ENCODE measurements at places on chromosomes 3 and 15.

DNA sequence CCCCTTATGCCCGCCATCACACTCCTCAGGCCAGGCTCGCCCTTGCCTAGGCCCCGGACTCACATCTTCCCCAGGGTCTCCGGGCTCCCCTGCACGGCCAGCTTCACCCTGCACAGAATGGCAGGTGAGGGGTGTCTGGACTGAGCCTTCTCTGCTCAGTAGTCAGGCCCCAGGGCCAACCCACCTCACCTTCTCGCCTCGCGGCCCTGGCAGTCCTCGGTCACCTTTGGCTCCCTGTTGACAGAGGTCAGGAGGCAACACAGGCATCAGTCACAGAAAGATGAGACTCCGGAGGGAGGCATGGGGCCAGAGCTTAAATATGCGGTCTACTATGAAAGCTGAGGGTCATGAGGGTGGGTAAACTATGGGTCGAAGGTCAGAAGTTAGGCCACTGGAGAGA lies 8.4 kb upstream of the UCN2 start:
- no peak for DNase-seq

DNA sequence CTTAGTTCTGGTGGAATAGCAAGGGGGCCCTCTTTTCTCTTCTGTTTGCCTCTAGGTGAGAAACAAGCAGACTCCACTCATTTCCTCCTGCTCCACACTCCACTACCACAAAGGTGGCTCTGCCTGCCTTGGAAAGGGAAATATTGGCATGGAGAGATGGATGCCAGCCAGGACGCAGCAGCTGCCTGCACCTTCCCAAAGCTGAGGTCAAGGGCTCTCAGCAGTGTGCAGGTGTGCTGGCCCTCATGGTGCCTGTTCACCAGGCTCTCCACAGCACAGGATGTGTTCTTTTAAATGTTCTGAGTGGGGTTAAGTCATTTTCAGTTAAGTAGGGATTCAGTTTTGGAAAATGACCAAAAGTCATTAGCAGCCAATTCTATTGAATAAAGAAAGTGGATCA lies 211.2 kb upstream of the STRIT1 start:
- no peak for DNase-seq

GRCh38 chr3:185630182-185630622 lies 44.1 kb downstream of the SENP2 start:
- peak; percentile 46 for DNase-seq

- DNase-seq, result peak; percentile 22
Measured at GRCh38 chr15:59570315-59570714, 41.3 kb upstream of the GCNT3 start.

DNA sequence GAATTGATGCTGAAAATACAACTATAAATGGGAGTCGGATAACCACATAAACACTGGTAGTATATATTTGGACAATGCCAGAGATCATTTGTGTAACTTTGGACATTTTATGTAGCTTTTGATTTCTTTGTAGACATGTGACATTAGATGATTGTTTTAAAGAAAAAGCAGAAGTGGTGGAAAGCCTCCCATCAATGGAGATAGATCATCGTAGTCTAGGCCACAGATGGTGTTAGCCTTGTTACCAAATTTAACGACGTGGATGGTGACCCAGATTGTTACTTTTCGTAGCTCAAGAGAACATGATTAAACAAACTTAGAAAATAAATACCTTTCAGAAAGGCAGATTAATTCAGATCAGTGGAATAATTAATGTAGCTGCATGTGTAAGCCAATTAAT lies 8.8 kb downstream of the CACNA1D start:
- DNase-seq, result no peak

DNA sequence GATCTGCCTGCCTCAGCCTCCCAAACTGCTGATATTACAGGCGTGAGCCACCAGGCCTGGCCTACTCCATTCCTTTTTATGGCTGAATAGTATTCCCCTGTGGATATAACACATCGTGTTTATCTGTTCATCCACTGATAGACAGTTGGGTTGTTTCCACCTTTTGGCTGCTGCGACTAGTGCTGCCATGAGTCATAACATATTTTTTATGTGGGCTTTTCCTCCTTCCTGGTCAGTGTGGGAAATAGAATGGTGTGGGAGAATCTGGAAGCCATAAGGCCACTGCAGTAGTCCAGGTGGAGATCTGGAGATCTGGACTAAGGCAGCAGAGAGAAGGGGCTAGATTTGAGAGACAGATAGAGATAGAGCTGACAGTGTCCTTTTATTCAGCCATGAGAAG lies 16.2 kb downstream of the LCMT2 start:
- peak; percentile 19 for DNase-seq

GRCh38 chr3:51389423-51390183 lies 1.5 kb upstream of the RBM15B start:
- DNase-seq, result peak; percentile 46

DNA sequence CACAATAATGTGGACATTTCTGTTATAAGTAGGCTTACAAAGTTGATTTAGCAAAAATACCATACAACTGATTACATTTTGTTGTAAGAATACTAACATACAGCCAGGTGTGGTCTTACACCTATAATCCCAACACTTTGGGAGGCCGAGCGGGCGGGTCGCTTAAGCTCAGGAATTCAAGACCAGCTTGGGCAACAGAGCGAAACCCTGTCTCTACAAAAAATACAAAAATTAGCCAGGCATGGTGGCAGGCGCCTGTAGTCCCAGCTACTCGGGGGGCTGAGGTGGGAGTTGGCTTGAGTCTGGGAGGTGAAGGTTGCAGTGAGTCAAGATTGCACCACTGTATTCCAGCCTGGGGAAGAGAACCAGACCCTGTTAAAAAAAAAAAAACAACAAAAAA lies 67.1 kb downstream of the DLG1 start:
- DNase-seq, result no peak

DNA sequence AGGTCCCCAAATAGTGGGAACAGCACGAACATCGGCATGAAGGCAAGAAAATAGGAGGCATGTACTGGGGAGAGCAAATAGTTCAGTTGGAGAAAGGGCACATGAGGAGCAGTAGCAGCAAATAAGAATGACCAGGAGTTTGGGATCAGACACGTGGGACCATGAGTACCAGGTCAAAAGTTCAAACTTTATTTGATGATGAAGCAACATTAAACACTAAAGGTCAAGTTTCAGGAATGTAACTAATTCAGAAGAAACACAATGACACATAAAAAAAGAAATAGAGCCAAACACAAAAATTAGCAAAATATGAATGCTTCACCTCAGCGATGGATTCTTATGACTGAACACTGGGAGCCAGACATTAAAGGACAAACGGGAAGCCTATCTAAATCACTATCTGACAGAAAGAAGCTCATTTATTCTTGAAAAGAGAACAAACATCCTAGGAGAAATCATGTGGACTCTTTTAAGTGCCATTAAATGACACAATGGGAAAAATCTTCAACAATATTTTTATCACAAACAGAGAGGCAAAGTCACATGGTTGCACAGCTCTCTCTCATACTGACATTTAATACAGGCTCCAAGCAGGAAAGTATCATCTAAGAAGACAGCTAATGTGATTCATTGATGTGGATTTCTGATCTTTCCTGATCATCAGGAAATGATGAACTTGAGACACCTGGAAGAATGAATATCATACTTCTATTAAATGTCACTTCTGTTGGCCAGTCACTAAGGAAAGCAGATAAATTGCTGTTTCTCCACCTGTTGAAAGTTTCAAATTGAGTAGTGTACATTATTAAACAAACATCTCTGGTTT lies 216.9 kb upstream of the THBS1 start:
- peak; percentile 90 for DNase-seq

DNA sequence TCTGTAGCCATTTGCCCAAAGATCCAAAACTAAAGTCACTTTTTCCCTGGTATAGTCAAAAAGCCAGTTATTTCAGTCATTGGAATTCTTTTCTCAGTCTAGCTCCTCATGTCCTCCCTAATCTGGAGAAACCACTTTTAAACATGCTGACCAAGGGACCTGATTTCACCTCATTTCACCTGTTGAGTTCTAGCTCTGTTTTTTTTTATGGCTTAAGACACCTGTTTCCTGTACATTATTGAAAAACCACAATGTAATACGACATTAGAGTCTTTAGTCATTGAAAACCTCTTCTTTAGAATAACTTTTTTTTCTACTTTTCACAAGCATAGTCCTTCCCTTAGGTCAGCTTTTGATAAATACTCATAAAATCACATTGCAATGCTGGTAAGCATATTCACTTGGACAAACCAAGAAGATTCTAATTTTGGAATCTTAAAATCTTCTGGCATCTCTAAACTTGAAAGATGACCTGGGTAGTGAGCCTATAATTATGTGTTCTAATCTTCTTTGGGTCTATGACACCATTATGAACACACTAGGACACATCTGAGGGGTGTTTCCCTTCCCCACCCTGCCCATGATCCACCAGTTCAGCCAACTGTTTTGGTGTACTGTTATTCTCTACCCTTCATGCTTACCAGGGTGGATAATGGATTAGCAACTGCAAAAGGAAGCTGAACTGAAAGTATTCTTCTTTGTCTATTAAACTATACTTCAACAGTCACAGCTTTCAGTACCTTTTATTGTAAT lies 103.5 kb upstream of the FXR1 start:
- DNase-seq, result no peak

- peak; percentile 19 for DNase-seq
Measured at GRCh38 chr3:127694467-127695215, 21.9 kb downstream of the ABTB1 start.

GRCh38 chr3:64685331-64685799 lies 2.4 kb downstream of the ADAMTS9 start:
- DNase-seq, result no peak

DNA sequence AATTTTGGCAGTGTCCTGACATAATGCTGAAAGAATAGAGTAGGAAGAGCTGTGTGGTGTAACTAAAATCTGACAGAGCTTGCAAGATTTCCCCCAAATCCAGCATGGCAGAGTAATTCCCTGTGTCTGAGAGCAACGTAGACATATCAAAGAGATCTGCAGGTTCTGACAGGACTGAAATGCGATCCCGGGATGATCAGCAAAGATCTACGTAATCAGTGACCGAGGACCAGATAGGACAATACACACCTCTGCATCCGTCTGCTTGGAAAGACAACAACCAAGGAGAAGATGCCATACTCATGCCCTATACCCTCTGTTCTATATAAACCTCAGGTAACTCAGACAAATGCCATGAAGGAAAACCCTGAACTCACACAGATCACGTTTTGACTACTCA lies 26.6 kb upstream of the SYNPR start:
- DNase-seq, result no peak

GRCh38 chr15:33561407-33561806 lies 250.6 kb downstream of the RYR3 start:
- no peak for DNase-seq

GRCh38 chr15:66851311-66852063 lies 149.5 kb downstream of the SMAD6 start:
- peak; percentile 83 for DNase-seq

DNA sequence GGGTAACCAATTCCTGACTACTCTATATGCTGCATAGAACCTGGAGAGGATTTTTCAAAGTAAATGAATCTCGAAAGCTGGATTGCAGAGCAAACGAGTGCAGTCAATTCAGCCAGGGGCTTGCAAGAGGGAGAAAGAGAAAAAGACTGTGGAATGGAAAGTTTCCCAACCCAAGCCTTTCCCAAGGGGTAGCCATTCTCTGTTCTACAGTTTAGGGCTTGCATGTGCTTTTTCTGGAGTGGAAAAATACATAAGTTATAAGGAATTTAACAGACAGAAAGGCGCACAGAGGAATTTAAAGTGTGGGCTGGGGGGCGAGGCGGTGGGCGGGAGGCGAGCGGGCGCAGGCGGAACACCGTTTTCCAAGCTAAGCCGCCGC lies 511 bp upstream of the RARB start:
- peak; percentile 5 for DNase-seq

DNA sequence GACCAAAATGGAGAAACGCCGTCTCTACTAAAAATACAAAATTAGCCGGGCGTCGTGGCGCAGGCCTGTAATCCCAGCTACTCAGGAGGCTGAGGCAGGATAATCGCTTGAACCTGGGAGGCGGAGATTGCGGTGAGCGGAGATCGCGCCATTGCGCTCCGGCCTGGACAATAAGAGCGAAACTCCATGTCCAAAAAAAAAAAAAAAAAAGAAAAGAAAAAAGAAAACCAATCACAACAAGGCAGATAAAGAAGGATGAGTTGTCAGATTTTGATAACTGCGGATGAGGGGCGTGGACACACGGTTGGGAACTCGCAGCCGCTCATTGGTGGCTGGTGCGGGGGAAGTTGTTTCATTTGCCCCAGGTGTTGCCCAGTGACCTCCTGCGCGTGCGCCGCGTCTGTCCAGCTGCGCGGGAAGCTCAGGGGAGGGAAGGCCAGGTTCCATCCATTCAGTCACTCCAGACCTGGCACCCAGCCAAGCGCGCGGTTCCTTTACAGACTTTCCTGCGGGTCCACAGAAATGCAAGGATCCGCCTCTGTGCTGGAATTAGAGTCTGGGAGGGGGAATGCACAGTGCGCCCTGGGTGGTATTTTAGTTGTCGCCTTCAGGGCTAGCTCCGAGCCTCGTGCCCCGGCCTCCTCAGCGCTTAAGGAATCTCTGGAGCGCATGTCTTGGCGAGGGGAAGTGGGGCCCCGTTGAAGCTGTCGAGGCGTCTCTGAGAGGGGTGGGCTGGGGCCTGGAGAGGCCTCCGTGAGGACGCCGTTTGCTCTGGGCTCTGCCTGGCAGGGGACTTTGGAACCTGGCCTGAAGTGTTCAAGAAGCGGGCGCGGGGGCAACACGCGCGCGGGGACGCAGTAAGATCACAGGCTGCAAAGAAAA lies 708 bp upstream of the GCHFR start:
- peak; percentile 59 for DNase-seq

- DNase-seq, result no peak
Measured at GRCh38 chr15:59894835-59895234, 109.3 kb upstream of the FOXB1 start.

DNA sequence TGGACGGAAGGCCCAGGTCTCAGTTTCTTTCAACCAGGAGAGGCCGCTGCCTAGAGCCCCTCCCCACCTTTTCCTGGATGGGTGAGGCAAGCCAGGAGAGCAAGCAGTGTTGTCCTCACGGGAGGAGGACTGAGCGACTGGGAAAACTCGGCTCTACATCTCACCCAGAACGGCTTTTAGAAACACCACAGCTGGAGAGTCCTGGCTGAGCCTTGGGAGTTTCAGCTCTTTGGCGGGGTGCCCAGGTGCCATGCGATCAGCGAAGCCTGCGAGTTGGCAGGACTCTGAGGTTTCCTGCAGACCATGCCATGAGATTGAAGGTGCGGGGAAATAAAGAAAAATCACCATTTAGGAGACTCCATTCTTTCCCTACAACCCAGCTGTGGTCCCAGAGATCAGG lies 26.0 kb downstream of the PPCDC start:
- no peak for DNase-seq

DNA sequence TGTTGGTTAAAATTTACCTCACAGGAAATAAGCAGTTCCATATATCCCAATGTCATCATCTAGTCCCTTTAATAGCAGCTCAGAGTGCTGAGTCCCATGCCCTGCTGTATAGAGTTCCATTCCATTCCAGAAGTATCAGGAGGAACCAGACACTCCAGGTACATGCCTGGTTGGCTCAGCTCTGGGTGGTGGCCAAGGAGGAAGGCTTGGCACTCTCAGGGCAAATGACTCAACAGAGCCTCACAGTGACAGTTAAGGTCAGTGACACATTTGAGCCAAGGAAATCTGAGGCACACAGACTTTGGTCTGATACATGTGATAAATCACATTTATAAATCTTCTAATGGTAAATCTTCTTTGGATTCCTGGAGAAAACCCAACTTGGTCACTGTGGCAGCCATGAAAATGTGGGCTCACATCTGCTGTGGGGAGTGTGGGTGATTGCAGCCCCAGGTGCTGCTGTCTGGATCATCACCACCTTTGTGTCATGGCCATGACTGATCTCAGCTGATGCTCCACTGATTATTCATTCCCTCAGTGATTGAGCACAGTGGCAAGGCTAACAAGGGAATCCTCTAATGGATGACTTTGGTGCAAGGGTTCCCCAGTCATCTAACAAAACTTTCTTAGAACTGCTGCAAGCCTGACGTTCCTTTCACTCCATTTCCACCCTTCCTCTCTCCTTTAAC lies 9.3 kb downstream of the HHLA2 start:
- DNase-seq, result peak; percentile 26
